ENCODE measurements at places on chromosomes 16 and 17.
A peak's percentile ranks its signal among the peaks of the same experiment; 100 is the strongest.

DNA sequence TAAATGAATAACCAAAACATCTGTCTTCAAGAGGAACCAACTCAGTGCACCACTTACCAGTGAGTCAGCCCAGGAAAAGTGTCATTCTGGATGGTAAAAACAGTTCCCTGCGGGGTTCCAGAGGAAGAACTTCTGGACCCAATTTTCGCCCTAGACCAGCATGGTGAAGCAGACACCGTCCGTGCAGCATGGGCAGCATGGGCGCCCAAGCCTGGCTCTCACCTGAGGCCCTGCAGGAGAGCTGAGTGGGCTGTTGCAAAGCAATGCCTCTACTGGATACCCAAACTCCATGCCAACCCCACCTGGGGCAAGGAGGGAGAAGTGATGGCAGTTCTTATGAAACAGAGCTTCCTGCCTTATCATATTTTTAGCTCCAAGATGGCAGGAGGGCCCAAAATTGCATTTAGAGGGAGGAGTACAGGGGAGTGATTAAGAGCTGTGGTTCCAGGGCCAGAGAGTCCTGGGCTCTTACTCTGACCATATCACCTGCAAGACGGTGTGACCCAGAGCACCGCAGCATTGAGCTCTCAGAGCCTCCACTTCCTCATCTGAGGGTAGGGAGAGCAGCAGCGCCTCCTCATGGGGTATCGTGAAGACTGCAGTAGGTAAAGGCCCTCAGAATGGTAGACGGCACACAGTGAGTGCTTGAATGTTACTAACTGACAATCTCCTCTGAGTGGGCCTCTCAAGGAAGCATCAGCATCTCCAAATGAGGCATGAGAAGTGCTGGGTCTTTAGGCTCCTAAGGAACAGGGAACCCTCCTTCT lies 16.6 kb upstream of the INPP5K start:
- peak; percentile 37 for DNase-seq

DNA sequence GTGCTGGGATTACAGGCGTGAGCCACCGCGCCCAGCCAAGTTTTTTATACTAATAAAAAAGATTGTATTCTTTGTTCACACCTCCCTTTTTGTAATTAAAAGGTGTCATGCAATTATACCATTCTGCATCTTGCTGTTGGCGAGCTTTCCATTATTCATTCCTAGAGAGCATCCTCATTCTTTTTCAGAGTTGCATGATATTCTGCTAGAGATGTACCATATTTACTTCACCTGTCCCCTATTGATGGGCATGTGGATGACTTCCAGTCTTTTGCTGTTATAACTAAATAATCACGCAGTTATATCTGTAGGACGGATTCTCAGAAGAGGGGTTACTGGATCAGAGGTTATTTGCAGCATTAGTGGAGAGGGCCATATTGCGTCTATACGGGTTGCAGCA lies 17.0 kb downstream of the SGSM2 start:
- DNase-seq: no peak

DNA sequence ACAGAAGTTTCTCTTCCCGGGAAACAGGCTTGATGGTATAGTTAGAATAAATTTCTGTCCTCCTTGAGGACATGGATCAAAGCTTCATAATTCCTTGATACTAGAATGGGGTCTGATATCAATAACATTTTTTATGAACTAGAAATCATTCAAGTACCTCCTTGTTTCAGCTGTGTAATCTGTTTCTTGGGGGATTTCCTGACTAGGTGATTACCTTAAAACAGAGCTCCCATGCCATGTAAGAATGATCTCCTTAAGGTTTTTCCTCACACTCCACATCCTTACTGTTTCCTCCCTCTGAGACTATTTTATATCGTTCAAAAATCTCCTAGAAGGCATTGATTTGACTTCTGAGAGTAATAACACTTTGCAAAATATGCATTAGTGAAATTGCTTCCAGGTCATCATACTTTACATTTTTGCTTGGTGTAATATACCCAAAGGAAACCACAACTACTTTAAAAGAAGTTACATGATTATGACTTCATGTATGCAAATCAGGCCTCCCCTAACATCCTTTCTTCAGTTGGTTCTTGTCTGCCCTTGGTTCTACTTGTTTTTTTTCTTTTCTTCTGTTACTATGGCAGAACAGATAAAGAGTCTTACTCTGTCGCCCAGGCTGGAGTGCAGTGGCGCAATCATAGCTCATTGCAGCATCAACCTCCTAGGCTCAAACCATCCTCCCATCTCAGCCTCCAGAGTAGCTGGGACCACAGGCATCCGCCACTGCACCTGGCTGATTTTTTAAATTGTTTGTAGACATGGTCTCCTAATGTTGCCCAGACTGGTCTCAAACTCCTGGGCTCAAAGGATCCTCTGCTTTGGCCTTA lies 388.8 kb downstream of the ZFHX3 start:
- DNase-seq: no peak

GRCh38 chr17:77770331-77771105 lies 188.0 kb upstream of the TNRC6C start:
- no peak for DNase-seq

DNA sequence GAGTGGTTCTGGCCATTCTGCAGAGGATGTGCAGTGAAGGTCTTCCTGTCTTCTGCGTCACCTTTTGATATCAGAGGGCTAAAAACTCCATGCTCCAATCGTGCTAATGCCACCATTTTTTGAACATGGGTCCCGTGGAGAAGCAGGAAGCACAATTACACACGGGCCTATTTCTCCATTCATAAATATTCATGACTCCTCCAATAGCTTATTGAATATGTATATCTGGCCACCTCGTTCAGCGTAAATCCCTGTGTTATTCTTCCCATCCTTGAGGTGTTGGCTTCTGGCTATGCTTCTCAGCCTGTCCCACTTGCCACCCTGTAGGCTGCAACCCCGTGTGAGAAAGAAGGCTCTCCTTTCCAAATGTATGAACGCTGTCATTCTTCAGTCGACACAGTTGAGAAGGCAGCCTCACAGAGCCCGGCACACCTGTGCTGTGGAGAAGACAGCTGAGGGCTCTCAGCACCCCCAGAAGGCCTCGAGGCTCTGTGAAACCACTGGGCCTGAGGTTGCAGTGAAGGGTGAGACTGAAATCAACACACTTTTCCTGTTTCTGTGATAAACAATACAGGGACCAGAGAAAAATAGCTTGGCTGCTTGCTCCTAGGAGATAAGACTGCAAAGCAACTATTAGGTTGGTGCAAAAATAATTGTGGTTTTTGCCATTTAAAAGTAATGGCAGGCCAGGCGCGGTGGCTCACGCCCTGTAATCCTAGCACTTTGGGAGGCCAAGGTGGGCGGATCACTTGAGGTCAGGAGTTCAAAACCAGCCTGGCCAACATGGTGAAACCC lies 4.9 kb upstream of the ANKRD40CL start:
- no peak for DNase-seq

DNA sequence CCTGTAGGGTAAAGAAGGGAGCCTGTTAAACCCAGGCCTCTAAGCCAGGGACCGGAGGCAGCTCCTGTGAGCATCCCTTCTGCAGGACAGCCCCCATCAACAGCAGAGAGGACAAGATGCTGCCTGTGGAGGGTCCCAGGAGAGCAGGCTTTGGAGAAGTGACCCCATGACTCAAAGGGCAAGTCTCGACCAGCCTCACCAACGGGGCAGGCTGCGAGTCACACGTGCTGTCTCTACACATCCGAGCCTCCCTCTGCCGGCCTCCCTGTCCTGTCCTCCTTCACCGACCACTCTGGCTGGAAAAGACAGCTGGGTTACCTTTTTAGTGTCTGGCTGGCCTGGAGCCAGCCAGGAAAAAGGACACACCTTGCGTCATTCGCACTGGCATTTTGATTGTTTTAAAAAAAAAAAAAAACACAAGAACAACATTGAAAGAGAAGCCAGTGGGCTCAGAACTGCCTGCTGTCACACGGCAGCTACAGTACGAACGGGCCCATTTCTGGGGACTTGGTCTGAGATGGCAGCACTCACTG lies 74.5 kb upstream of the RCVRN start:
- no peak for DNase-seq

GRCh38 chr17:44900894-44901293 lies 1.6 kb upstream of the EFTUD2 start:
- DNase-seq: no peak

GRCh38 chr17:63349478-63350000 lies 96.6 kb downstream of the CYB561 start:
- no peak for DNase-seq

GRCh38 chr16:77499373-77500285 lies 64.8 kb upstream of the ADAMTS18 start:
- DNase-seq: no peak

DNA sequence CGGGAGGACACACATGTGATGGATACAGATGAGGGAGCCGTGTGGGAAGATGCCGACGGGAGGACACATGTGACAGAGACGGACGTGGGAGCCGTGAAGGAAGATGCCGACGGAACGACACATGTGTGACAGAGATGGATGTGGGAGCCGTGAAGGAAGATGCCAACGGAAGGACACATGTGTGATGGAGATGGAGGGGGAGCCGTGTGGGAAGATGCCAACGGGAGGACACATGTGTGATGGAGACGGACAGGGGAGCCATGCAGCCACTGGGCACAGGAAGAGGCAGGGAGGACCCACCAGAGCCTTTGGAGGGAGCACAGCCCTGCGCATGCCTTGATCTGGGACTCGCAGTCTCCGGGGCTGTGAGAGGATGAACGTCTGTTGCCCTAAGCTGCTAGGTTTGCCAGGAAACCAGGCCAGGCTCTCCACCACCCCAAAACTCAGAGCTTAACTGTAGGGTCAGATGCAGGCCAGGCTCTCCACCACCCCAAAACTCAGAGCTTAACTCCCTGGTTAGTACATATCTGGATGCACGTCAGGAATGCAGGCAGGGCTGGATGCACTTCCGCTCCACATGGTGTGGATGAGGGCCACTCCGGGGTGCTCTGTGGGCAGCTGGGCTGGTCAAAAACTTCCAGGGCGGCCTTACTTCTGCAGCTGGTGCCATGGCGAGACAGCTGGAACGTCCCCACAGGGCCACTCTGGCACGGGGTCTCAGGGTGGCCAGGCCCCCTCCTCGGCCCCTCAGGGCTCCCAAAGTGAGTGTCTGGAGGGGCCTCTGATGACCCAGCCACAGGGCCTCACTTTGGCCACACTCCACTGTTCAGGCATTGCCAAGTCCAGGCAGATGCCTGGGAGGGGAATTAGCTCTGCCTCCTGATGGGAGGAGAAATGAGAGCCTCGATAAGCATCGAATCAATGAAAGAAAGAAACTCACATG lies 47.7 kb upstream of the ZNF469 start:
- DNase-seq: no peak

- peak; percentile 44 for DNase-seq
Measured at GRCh38 chr16:89363621-89364393, 126.6 kb downstream of the ANKRD11 start.

- DNase-seq: no peak
Measured at GRCh38 chr17:10186771-10187410, 11.5 kb downstream of the GAS7 start.

- peak; percentile 90 for DNase-seq
Measured at GRCh38 chr17:73311781-73312641, at the start of gene CDC42EP4. Gene CDC42EP4 (minus strand): TSS chr17:73312001. CDS start chr17:73286500, 25,501 bp downstream.

GRCh38 chr17:63439687-63440086 lies 6.4 kb downstream of the CYB561 start:
- DNase-seq: no peak

GRCh38 chr16:13021996-13022395 lies 120.6 kb downstream of the SHISA9 start:
- no peak for DNase-seq

DNA sequence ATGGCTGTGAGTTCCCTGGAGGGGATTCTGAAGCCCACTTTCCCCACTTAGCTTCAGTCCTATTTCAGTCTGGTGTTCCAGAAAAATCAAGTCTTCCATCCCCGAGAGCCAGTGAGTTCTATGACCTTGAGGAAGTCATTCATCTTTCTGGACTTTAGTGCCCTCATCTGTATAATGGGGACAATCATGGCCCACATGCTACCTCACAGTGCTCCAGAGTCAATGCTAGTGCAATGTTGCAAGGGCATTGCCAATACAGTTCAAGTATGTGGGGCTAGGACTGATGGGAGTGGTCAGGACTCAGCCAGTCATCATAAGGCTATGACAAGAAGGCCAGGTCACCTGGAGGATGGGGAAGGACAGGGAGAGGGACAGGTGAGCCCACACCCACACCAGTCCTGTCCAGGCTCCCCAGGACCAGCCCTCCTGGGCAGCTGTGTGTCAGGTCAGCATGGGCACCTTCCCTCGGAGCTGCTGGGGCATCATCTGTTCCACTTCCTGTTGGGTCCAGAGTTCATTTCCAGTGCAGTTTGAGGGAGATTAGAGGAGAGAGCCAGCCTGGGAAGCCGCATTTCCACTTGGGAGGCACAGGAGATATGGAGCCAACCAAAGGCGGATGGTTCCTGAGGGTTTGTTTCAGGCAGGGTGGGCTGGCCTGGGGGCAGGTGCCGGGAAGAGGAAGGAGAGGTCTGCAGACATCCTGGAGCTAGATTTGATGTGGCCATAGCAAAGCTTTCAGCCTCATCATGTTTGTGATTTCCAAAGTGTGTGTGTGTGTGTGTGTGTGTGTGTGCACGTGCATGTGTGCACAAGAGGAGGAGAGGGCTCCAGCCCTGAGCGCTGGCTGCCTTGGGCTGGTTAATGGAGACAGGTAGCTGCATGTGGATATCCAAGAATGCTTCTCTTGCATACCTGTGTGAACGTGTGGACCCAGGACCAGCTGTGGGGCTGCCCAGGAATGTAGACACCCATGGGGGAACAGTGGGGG lies 3.9 kb upstream of the WNT9B start:
- no peak for DNase-seq

- no peak for DNase-seq
Measured at GRCh38 chr16:72291531-72291981, 119.6 kb upstream of the PMFBP1 start.

DNA sequence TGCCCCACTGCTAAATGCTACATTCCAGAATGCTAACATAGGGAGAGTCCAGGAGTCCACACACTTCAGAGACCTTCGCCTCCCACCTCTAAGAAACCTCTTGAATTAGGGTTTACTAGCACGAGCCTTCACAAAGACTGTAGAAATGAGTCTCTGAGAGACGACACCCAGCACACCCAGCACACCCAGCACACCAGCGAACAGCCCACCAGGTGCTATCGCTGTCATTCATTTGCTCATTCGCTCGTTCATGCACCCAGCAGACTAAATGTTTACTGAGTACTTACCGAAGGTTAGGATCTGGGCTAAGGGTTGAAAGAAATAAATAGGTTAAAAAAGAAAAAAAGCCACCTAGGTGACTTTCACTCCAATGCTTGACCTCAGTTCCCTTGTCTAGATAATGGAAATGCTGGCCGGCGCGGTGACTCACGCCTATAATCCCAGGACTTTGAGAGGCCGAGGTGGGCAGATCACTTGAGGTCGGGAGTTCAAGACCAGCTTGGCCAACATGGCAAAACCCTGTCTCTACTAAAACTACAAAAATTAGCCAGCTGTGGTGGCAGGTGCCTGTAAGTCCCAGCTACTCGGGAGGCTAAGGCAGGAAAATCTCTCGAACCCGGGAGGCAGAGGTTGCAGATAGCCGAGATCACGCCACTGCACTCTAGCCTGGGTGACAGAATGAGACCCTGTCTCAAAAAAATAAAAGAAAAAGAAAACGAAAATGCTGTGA lies 100.8 kb downstream of the ADCY9 start:
- no peak for DNase-seq

Measured in activated naive CD4-positive, alpha-beta T cell treated with Interleukin-2 at 50 U/mL for 16 hours (primary cell).